ENCODE measurements at places on chromosomes 5 and 9.

GRCh38 chr9:35763181-35763580 lies 9.1 kb upstream of the MSMP start:
- DNase-seq, result no peak

GRCh38 chr9:134186471-134187109 lies 22.2 kb upstream of the RNU6ATAC start:
- DNase-seq, result no peak

GRCh38 chr5:1835431-1835830 lies 34.2 kb downstream of the NDUFS6 start:
- DNase-seq, result no peak

GRCh38 chr9:127109212-127109711 lies 13.2 kb downstream of the ANGPTL2 start:
- DNase-seq, result no peak

GRCh38 chr5:95848701-95849100 lies 26.2 kb upstream of the GLRX start:
- no peak for DNase-seq

- DNase-seq, result no peak
Observed at GRCh38 chr5:93415819-93416218, 165.2 kb downstream of the NR2F1-AS1 start.

DNA sequence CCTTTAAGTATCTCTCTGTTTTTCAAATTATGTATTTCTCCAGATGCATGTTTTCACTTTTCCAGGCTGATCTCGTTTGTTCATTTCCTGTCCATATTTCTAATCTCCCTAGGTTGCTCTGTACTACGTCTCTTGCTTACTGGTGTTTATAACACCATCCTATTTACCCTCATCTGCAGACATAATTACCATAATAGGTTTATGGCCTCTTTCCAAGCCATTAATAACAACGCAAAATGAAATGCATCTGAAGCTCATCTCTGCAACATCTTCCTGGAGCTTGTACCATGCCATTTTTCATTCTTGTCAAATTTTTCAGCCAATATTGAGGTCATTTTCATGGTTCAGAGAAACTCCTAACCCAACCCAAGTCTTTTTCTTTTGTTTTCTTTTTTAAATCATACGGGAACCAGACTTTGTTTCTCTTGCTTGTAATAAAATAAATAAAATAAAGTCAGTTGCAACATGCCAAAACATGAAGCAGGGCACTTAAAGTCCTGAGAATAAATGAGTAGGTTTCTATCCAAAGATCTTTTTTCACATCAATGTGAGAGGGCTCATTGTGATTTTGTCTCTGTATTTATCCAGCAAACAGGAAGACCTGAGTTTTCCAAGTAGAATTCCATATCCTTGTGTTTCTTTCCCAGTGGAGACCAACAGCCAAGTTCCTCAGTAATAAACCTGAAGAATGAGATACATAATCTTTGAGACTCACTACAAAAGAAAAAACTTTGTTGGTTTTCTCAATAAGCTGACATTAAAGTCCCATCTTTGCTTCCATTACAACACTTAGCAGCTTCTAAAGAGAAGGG lies 37.0 kb downstream of the DPYSL3 start:
- no peak for DNase-seq

- DNase-seq, result no peak
Observed at GRCh38 chr5:61613679-61614078, 281.6 kb downstream of the ZSWIM6 start.

DNA sequence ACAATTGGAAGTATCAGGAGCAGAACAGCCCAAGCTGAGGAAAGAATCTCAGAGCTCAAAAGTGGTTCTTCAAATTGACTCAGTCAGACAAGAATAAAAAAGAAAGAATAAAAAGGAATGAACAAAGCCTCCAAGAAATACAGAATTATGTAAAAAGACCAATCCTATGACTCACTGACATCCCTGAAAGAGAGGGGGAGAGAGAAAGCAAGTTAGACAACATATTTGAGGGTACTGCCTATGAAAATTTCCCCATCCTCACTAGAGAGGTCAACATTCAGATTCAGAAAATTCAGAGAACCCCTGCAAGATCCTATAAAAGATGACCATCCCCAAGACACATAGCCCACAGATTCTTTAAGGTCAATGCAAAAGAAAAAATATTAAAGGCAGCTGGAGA lies 173.2 kb downstream of the ALDH1A1 start:
- DNase-seq, result no peak

- no peak for DNase-seq
Observed at GRCh38 chr5:103385722-103386121, 127.2 kb downstream of the MACIR start.

Data from CD4-positive, alpha-beta T cell treated with Interleukin-12 subunit alpha and Interleukin-12 subunit beta, for 1 hour (primary cell).